ENCODE measurements at places on chromosomes 7 and 10.
A peak's percentile ranks its signal among the peaks of the same experiment; 100 is the strongest.

DNA sequence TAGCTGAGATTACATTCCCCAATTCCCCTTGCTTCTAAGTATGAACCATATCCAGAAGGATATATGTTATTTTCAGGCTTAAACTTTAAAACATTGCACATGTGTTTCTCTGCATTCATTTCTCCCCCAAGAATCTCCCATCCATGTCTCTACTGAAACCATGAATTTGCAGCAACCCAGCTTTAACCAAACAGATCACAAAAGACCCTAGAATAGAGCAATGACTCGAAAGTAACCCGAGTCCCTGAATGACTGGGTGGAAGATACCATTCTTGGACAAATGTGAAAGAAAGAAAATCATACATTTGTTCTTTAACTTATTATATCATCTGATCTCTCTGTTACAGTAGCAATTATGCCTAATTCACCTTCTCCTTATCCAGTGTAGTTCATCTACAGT lies 278.7 kb downstream of the IPMK start:
- no peak for DNase-seq

GRCh38 chr10:10657139-10657760 lies 360.4 kb upstream of the CELF2 start:
- no peak for DNase-seq

DNA sequence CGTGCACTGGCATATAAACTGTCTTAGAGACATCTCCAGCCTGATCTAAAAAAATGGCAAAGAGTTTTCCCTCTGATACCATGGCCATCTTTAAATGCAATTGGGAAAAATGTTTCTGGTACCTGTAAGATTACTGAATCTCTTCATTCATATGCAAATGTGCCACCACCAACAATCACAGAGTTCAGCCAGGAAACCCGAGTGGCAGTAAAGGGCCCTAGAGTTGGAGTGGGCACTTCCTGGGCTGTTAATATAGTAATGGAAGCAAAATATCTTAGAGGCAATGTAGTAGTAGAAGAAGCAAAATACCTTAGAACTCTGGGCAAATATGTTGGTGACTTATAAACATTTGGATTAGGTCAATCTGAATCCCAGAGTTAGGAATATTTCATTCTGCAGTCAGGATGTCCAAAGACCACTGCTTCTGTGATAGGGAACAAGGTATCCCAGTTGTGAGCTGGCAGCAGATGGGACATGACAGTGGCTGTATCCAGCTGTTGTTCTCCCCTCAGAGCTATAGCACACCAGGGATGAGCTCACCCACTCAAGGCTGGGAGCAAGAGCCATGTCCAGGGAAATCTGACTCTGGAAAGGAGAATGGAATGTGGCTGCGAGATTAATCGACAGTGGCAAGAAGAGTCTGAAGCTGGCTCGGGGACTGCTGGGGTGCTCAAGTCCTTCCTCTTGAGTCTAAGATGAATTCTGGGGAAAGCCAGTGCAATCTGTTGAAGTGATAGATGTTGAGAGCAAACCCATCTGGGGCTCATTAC lies 332.1 kb downstream of the PHTF2 start:
- no peak for DNase-seq

GRCh38 chr10:78295242-78295641 lies 261.6 kb downstream of the RPS24 start:
- no peak for DNase-seq

DNA sequence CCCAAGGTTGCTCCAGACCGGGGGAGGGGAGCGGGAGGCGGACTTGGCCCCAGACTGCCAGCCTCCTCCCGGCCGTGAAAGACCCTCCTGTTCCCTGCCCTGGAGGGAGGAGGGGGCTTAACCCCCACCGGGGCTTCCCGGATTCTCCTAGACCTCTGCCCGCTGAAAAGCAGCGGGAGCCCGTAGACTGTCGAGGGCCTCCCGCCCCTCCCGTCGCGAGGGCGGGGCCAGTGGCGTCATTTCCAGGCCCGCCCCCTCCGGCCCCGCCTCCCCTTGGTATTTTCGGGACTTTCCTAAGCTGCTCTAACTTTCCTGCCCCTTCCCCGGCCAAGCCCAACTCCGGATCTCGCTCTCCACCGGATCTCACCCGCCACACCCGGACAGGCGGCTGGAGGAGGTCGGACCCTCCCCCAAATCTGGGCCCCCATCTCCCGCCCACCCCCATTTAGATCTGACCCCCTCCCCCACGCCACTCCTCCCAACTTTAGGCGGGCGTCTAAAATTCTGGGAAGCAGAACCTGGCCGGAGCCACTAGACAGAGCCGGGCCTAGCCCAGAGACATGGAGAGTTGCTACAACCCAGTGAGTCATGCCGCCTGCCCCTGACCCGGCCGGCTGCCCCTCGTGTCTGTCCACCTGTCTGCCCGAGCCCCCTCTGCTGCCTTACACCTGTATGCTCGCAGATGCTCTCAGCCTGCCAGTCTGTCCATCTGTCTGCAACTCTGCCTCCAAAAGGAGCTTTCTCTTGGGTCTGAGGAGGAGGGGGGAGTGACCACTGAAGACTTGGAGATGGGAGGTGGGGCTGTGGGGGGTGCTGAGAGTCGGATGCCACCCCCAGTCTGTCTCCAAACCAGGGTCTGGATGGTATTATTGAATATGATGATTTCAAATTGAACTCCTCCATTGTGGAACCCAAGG lies at the start of gene NFKB2:
Gene NFKB2 (plus strand): TSS at position 306 of the 917 bp plus-strand sequence. CDS start 255 bp downstream, at position 561.
- DNase-seq: peak; percentile 78

GRCh38 chr10:91713461-91714072 lies 80.7 kb upstream of the PPP1R3C start:
- no peak for DNase-seq

DNA sequence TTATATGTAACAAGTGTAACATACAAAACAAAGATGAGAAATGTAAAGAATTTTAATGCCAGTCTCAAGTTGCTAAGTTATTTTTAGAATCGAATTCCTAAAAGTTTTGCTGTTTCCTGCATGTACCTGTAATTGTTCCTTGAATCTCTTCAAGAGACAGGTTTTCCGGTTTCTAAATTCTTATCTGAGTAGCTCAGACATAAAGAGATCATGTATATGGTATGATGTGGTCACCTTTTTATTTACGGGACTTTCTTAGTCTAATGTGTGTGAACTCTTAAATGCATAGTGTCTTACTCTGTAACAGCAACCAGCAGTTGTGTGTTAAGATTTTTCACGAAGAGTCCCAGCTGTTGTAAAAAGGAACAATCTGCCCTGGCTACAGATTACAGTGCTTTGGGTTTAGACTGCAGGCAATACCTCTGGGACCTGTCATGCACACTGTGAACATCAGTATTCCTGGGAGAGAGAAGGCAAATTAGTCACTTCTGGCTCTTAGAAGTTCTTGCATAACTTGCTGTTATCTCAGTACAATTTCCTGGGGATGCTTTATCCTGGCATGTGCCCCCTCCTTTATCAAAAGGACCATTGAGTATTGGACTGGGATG lies 263.4 kb downstream of the BICC1 start:
- DNase-seq: no peak

GRCh38 chr10:130958003-130958402 lies 353.5 kb downstream of the TCERG1L start:
- no peak for DNase-seq

- no peak for DNase-seq
Observed at GRCh38 chr7:42159130-42159529, 77.9 kb downstream of the GLI3 start.

- DNase-seq: no peak
Observed at GRCh38 chr10:112784022-112784461, 166.0 kb upstream of the TCF7L2 start.

- DNase-seq: no peak
Observed at GRCh38 chr7:97818066-97818663, 54.0 kb downstream of the ASNS start.

- peak; percentile 15 for DNase-seq
Observed at GRCh38 chr7:43764039-43764761, 5.7 kb downstream of the BLVRA start.

- no peak for DNase-seq
Observed at GRCh38 chr10:4181621-4182049, 396.6 kb upstream of the KLF6 start.

- no peak for DNase-seq
Observed at GRCh38 chr7:47782792-47783191, 165.5 kb downstream of the PKD1L1 start.

DNA sequence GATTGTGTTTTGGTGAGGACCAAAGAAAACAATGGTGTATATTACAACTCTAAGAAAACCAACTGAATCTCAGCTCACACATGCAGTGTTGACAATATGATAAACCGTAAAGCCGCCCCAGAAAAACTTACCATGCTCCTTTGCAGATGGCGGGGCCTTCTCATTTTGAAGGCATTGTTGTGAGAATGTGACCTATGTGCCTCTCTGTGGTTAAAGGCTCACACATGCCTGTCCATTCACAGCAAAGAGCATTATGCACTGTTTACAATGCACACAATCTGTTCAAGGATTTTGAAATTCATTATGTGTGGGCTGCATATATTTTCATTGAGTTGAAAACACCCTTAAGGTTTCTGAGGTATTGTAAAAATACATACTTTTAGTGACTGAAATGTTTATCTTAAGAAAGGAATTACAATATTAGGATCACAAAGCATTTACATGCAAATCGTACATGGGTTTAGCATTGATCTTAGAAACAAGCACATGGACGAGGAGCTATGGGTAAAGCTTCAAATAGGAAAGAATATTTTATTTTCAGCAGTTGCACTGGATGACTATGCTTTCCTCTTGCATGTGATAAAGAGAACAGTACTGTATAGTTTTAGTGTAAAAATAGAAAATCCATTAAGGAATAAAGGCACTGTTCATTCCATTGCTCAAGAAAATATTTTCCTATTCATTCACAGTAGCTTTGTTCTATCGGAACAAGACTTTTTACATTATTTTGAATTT lies 334.3 kb downstream of the ARL4A start:
- no peak for DNase-seq

DNA sequence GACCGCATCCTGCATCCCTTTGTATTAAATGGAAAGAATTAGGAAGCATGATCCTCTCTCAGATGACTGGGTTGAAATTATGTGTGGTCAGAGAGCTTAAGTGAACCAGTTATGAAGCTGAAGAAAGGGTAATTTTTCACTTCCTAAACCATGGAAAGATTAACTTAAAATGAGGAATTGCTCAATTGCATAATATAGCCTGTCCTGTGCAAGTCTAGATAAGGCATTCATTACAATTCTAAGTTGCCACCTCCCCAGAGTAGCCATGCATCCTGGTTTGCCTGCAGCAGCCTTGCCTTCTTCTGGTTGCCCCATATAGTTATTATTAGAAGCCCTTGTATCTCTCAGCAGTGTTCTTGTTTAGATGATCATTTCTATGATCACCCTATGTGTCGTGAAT lies 45.3 kb downstream of the STARD3NL start:
- no peak for DNase-seq

DNA sequence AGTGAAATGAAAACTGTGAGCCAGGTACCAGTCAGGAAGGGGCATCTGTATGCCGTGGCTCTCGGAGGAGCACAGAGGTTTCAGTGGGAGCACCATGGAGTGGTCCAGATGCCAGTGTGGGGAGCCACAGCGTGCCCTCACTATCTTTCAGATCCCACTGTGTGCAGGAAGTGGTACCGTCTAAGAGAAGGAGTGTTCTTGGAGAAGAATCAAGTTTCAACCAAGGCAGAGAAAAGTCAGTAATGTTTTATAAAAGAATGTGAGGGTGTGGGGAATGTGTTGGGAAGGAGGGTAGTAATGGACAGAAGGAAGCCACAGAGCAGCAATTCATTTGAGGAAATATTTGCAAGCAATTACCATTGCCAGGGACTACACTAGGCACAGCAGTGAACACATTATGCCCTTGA lies 35.6 kb downstream of the PRKAR2B start:
- no peak for DNase-seq

DNA sequence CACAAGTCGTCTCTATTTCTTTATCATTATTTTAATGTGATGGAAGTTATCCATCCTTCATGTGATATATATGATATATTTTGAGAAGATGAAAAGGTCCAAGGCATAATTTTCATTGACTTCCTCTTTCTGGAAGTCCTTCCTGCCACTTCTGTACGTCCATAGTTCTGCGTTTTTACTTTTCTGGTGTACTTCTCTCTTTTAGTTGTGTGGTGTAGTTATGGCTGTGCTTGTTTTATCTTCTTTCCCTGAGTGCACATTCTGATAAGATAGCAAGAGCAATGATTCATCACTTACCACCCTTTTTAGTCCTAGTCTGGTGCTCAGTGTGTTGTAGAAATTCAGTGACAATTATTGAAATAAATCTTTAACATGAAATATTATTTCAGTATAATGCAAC lies 231.3 kb upstream of the FERD3L start:
- DNase-seq: no peak

- no peak for DNase-seq
Observed at GRCh38 chr10:55273946-55274345, 472.9 kb upstream of the PCDH15 start.

- DNase-seq: no peak
Observed at GRCh38 chr7:28575241-28575643, 162.9 kb downstream of the CREB5 start.

GRCh38 chr10:63228237-63228636 lies 95.1 kb downstream of the NRBF2 start:
- DNase-seq: no peak

GRCh38 chr7:42350801-42351200 lies 113.8 kb upstream of the GLI3 start:
- DNase-seq: no peak

DNA sequence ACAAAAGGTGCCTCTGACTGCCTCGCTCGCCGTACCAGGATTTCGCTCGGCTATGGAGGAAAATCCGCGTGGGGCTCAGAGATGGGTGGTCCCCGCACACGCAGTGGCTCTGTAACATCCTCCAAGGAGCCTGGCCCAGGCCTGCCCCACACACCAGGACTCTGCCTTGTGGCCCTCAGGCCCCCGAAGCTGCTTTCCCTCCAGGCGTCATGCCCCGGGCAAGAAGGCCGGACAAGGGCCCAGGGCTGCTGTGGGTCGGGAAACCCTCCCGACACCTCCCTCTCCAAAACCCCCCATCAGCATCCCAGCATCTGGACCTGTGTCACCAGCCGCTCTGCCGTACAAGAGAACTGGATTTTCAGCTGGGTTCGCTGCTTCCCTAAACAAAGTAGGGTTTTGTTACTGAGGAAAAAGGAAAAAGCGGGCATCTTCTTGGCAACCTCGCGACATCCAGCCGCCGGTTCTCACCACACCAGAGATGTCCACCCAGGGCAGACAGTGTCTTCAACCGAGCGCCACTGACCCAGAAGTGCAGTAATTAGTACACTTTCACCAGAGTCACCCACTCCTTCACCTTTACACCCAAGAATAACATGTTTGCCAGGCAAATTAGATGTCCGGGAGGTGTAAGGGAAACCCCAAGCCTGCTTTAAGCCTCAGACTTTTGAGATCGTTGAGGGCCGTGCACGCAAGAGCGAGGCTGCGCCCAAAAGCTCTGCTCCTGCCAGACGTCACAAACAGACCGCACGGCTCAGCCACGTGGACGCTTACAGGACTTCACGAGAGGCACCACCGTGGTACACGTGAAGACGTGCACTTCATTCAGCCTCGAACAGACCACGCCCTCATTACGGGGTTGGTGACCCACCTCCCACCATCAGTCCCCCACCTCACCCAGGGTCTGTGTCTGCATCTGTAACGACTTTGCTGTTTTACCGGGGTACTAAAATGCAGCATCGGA lies 62.2 kb downstream of the DIP2C start:
- DNase-seq: no peak

- DNase-seq: no peak
Observed at GRCh38 chr10:113716109-113716910, 35.2 kb upstream of the PLEKHS1 start.

- DNase-seq: no peak
Observed at GRCh38 chr10:59320355-59320754, 42.0 kb downstream of the FAM13C start.

Data from stimulated activated CD8-positive, alpha-beta memory T cell treated with anti-CD3 and anti-CD28 coated beads, Interleukin-4, amount 100 ng/mL, for 4 hours (primary cell).